ENCODE measurements at places on chromosomes 4 and X.

- no peak for DNase-seq
Observed at GRCh38 chr4:93617606-93618005, 210.9 kb upstream of the ATOH1 start.

GRCh38 chr4:149426461-149426860 is 389.2 kb downstream of the IQCM start:
- no peak for DNase-seq

DNA sequence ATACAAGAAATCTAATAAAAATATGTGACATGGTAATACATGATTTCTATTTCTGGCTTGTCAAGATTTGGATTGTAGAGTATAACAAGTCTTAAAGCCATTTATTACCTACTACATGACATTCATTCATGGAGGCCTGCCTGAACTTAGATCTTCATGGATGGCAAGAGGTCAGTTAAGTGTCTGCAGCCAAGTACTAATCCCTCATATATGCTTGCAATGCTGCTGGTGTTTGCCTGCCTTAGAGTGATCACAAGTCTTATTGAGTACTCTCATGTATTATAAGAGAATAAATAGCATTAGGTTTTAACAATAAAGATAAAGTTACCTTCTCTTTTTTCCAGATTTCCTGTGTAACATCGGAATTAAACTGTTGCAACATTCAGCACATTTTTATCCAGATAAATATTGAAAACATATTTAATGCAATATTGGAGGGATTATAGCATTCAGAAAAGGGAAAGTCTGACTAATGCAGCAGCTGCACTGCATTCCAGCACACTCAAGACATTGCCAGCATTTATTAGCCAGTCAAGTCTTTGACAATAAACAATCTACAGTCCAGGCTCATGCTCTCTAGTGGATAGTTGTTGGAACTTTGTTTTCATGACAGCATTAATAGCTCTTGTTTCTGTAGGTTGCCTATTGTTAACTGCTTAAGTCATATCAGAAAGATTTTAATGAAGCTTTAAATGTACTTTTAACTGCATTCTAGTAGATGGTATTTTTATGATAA is 737.1 kb downstream of the FAT4 start:
- peak; percentile 31 for DNase-seq

DNA sequence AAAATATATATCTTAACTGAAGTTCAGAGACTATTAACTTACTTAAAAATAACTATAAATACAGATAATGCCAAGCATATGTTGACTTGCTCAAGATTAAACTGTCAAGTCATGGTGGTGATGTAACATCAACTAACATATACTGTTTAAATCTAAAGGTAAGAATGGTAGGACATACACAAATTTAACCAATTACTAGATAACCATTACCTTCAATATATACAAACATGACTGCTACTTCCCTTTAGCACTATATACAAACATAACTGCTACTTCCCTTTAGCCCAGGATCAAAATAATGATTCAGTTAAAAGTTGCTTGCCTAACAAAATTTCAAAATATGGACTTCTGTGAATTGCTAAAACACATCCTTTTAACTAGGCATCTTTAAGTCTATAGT is 14.9 kb downstream of the HNRNPD start:
- DNase-seq, result no peak

- no peak for DNase-seq
Observed at GRCh38 chr4:147355847-147356246, 125.0 kb upstream of the EDNRA start.

DNA sequence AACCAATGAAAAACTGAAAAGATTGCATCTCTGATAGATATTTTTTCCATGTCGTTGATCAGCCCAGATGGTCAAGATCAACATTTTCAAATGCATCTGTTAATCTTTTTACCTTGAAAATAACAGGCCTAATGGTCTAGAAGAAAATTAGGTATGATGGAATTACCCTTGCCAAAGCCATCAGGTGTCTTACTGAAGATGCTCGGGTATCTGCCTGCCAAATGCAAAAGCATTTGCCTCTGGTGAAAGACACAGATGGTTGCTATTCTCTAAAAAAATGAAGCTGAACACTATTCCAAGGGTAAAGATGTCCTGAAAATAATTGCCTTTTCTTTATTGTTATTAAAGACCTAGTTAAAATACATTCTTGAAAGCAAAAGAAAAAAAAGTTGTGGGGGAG is 126.0 kb downstream of the FNIP2 start:
- no peak for DNase-seq

DNA sequence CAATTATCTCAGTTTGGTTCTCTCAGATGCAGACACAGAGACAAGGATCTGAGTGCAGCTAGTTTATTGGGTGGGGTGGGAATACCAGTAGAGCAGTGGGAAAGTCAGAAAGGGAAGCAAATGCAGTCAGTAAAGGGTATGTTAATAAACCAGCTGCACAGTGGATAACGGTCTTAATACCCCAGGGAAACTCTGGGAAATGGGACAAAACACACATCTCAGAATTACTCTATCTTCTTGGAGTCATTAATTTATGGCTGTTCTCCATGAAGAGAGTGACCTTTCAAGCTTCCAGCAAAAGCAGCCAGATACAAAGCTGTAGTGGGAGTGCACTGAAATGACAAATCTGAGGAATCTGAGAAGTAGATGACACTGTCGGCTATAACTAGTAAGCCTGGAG is 73.3 kb upstream of the NALF2 start:
- no peak for DNase-seq

- peak; percentile 22 for DNase-seq
Observed at GRCh38 chr4:168886351-168886750, 123.7 kb downstream of the CBR4 start.

Measured in H4 (cell line).